ENCODE measurements at places on chromosomes 4 and X.

GRCh38 chr4:115433491-115433890, 320.1 kb upstream of the NDST4 start:
- no peak for DNase-seq

GRCh38 chr4:23855912-23856605, 33.8 kb downstream of the PPARGC1A start:
- DNase-seq: no peak

GRCh38 chr4:74353858-74354257, 11.1 kb upstream of the EREG start:
- no peak for DNase-seq

- DNase-seq: no peak
Measured at GRCh38 chrX:41862562-41863184, 60.7 kb downstream of the CASK start.

GRCh38 chr4:78951862-78952472, 12.7 kb upstream of the PAQR3 start:
- peak; percentile 47 for DNase-seq

GRCh38 chrX:30008031-30008430, 207.3 kb upstream of the MAGEB2 start:
- DNase-seq: no peak

DNA sequence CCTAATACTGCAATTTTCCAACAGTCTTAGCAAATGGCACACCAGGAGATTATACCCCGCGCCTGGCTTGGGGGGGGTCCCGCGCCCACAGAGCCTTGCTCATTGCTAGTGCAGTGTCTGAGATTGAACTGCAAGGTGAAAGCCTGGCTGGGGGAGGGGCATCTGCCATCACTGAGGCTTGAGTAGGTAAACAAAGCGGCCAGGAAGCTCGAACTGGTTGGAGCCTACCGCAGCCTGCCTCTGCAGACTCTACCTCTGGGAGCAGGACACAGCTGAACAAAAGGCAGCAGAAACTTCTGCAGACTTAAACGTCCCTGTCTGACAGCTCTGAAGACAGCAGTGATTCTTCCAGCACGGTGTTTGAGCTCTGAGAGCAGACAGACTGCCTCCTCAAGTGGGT, 172.8 kb upstream of the NAP1L5 start:
- no peak for DNase-seq

GRCh38 chr4:67207941-67208441, 337.3 kb downstream of the CENPC start:
- DNase-seq: no peak

- no peak for DNase-seq
Measured at GRCh38 chr4:30825008-30825770, 105.0 kb downstream of the PCDH7 start.

GRCh38 chr4:93178279-93178678, 650.3 kb upstream of the ATOH1 start:
- no peak for DNase-seq

DNA sequence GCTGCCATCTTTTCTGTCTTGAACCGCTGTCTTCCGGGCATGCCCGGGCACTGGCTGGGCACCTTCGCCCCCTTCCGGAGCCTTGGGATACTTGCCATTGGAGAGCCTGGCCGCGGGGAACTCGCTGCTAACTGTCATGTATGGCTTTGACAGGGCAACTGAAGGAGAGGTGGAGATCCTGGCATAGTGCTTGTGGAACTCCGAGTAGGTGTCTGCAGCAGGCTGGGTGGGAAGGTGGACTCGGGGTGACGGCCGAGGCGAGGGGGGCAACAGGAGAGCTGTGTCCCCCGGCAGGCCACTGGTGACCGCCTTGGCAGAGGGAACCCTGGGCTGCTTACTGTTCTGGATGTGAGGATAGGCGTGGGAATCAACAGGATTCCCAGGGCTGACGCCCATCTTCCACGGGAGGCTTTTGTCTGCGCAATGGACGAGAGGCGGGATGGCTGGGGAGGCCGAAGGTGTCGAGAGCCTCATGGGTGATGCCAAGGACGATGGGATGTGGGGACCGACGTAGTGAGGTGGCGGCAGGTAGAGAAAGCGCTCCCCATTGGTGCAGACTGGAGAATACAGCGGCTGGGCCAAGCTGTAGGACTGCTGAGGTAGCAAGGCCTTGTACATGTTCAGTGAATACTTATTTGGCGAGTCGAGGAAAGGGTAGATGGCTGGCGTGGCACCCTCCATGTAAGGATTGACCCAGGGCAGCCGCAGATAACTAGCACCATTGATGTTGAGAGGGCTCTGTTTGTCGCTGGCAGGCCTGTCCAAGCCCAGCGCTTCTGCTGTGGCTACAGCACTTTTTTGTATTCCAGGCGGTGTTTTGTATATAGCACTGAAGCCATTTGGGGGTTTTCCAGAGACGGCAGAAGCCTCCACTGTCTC, 23.4 kb downstream of the BCOR start:
- DNase-seq: no peak
